ENCODE measurements at places on chromosomes 1 and 21.

- DNase-seq = no peak
Measured at GRCh38 chr1:31759298-31760023, 4.7 kb downstream of the ADGRB2 start.

DNA sequence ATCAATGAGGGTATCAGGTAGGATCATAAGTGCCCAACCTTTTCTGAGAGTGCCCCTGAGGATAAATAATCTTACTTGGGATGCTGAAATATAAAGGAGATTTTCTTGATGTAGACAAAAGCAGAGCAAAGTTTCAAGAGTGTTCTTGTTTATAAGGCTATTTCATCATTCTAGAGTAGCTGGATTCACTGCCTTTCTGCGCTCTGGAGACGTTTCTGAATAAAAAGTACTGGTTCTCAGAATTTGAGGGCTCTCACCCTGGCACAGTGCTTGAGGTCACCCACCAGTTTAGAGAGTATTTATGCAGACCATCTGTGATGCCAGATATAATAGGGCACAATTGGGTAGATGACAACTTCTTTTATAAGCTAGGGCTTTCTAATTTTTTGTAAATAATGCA is 103.3 kb downstream of the GDAP2 start:
- DNase-seq = no peak

GRCh38 chr1:109398343-109399225 is 866 bp upstream of the SORT1 start:
- DNase-seq = no peak

DNA sequence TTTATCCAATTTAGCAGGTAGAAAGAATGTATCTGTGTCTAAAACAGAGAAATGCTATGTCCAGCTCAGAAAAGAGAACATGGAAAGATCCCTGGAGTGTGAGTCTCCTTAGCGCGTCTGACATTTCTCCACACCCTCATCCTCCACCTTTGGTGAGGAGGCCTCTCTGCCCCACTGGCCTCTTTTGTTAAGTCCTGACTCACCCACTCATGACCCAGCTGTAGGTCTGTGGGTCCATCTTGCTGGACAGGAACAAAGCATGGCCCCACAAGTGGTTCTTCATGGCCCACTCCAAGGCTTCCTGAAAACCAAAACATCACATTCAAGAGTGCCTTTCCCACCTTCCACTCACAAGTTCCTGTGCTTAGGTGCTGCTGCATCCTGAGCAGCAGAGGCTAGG is 15.8 kb downstream of the SEC16B start:
- DNase-seq = no peak

- DNase-seq = no peak
Measured at GRCh38 chr1:17597651-17598050, 58.2 kb downstream of the ARHGEF10L start.

- no peak for DNase-seq
Measured at GRCh38 chr1:237981223-237981622, 90.5 kb upstream of the ZP4 start.

DNA sequence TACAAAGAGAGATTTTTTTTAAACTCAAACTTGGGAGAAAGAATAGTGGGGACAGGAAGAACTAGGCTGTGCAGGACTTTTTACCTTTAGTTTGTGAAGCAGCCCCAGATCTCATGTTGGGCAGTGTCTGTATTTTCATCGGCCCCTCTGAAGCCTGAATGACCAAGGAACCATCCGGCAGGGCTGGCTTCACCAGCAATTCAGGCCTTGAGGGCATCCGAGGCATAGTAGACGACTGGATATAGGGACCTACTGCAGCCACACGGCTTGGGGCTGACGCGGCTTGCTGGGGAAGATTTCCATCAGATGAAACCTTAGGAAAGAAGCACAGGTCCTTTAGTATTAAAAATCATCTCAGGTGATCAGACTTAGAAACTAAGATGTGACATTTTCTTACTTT is 43.7 kb downstream of the TP53BP2 start:
- DNase-seq = no peak

All from NCI-H2081 treated with DMSO at 0.1 percent for 48 hours (cell line).